NCI-H748 treated with DMSO at 0.1 percent for 48 hours (cell line): ENCODE measurements at places on chromosomes 7 and 10.

DNA sequence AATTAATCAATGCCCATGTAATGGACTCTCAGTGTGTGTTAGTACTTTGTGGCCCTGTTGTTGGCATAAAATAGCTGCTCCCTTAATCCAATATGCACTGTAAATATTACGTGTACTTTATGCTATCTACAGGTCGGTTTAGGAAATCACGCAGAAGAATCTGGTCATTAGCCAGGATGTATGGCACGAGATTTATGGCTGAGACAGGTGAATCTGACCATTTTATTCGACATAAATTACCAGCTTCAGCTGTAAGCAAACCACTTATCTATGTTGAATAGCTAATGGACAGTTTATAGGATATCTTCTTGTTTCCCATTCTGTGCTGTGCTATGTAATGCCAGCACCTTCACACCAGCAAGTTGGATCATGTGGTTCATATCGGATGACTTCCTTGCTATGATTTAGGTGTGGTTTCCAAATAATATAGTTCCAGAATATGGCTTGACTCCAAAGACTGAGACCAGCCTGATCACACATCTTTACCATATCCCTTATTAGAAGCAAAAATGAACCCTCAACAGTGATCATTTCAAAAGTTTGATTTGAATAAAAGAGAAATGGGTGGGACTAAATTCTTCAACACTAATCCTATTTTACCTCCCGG lies 301.4 kb downstream of the AHR start:
- DNase-seq, result peak; percentile 26

DNA sequence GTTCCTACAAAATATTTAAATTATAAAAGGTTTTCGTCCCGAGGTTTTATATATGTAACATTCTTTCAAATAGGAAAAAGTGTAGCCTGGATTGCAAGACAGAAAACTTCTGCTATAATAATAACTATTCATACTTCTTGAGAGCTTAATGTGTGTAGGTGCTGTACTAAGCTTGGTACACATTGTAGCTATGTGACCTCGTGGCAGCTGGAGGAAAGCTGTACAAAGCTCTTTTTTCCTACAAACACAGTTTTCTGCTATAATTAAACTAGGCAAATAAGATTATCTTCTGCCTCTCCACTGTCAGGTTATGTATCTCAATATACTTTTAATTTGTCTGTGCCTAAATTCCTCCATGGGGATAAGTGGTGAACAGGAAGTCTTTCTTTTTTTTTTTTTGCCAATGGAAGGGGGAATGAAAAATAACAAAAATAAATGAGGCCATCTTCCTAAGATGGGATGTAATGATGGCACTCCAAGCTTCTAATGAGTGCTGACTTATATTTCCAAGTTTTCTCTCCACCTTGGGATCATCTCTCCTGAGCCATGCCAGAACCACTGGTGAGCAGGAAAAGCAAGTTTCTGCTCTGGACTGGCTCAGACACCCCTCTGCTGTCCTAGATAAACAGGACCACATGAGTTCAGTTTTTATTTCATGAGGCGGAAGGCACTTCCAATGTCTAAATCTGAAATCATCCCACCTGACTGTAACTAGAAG lies 9.9 kb downstream of the SGMS1 start:
- DNase-seq, result no peak

DNA sequence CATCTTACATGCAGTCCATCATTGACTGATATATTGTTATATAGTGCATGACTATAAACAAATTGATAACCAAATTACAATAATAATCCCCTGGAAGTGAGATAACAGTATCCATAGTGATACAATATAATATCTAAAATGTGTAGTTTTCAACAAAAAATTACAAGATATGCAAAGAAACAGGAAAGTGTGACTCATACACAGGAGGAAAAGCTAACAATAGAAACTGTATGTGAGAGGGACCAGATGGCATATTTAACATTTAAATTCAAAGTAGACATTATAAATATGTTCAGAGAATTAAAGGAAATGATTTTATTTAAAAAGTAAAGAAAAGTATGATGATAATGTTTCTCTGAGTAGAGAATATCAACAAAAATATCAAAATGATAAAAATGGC lies 8.0 kb downstream of the OR9A2 start:
- DNase-seq, result no peak

DNA sequence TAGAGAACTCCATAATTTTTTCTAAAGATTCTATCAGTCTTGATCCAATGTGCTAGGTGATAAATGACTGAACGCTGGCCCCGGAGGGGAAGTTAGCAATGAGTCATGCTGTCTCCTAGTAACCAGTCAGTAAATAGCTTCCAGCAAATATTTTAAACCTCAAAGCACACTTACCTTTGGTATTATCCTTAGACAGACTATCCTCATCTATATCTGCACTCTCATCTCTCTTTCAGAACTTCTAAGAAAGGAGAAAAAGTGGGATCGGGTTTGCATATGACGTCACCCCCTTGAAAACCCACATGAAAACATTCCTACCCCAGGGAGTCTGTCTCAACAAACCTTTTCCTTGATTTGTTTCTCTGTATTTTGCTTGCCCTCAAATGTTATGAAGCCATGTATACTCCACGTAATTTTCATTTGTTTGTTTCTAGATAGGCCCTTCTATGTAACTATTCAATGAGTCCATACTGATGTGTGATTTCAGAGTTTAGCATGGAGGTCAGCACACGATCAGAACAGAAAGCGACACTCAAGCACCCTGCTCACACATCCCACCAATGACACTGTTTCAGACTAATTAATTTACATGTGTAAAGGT lies 174.9 kb upstream of the NRP1 start:
- peak; percentile 83 for DNase-seq

GRCh38 chr10:118926441-118926840 lies 103.1 kb upstream of the NANOS1 start:
- no peak for DNase-seq

DNA sequence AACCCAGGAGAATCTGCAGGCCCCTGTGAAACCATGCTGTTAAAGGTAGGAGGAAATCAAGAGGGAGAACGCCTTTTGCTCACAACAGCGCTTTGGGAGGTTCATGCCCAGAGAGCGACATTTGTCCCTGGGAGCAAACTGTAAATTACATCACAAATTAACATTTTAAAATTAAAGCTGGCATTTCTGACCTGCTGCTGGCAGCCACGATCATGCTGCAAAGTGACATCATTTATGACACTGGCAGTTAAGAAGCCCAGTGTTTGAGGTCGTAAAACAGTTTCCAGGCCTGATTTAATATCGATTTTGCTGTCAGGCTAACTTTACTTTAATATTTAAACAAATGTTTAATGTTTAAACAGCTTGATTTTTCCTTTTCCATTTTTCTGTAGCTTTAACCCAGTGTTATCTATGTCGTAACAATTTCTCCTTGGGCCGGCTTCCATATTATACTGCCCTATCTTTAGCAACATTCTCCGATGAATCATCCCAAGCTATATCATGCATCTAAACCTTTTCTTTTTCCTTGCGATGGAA lies 86.5 kb upstream of the NPVF start:
- DNase-seq, result no peak

- no peak for DNase-seq
Observed at GRCh38 chr10:112286837-112287818, 3.9 kb downstream of the TECTB start.

DNA sequence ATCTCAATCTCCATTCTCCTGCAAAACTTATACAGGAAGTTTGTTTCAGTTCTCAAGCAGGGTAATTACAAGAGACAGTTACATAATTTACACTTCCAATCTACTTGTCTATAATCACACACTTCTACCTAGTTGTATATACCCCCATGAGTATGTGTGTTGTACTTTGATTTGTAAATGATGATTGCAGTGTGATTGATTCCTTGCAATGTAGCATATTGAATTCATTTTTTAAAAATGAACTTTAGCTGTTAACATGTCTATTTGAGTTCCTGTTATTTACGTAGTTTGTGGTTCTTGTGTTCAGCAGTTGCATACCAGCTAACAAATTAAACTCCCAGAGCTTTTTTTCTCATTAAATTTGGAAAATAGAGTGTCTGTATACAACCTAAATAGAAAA lies 102.5 kb upstream of the SAMD8 start:
- no peak for DNase-seq

- DNase-seq, result no peak
Observed at GRCh38 chr7:95636140-95636940, 40.0 kb upstream of the PDK4 start.

- no peak for DNase-seq
Observed at GRCh38 chr10:132593900-132594876, 56.6 kb downstream of the INPP5A start.

- DNase-seq, result no peak
Observed at GRCh38 chr10:71632896-71633600, 86.5 kb downstream of the C10orf105 start.

DNA sequence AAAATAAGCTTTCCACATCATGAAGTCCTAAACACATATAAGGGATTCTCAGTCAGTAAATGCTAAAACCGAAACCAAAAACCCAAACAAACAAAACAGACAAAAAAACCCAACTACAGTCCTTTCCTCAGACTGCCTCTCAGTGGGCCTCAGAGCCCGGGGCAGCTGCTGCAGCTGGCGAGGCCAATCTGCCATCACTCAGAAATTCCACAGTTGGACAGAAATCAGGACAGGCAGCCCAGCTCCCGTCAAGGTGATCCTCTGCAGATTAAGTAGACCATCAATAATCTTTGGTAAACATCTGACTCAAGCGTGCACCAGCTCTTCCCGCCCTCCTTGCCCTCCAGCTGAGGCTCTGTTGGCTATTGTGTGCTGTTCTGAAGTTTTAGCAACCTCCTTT lies 142.2 kb downstream of the ATXN7L1 start:
- no peak for DNase-seq

DNA sequence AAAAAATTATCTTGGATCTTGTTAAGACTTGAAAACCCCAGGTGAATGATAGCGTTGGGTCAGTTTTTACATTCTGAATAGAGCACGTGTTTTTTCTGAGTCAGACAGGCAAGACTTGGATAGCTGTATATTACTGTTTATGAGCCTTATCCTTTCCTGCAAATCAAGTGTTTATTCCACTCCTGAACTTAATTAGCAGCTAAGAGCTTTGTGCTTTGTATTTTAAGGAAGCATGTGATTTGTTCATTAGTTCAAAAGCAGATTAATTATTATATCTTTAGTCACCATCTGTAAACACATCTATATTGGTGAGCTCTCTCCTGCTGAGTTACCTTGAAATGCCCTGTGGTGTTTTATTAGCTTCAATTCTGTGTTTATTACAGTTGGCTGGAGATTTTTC lies 98.6 kb upstream of the PRPS1L1 start:
- DNase-seq, result peak; percentile 42

DNA sequence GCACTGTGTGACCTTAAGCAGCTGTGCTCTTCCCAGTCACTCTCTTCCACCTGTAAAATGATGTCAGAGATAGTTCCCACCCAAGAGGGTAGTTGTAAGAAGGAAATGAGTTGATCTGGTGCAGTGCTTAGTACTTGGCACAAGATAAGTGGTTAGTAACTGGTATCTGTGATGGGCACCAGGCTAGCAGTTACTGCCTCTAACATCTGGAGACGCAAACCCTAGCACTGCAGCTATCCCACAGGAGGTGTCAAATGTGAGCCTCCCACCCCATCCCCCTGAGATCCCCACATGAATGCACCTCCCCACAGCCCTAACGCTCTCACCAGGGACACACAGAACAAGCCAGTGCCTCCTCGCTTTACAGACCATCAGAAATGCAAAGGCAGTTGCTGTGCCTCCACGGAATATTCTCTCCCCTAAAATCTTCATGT lies 72.0 kb downstream of the KCNMA1 start:
- DNase-seq, result no peak

- no peak for DNase-seq
Observed at GRCh38 chr10:1169981-1170866, 114.0 kb downstream of the WDR37 start.

DNA sequence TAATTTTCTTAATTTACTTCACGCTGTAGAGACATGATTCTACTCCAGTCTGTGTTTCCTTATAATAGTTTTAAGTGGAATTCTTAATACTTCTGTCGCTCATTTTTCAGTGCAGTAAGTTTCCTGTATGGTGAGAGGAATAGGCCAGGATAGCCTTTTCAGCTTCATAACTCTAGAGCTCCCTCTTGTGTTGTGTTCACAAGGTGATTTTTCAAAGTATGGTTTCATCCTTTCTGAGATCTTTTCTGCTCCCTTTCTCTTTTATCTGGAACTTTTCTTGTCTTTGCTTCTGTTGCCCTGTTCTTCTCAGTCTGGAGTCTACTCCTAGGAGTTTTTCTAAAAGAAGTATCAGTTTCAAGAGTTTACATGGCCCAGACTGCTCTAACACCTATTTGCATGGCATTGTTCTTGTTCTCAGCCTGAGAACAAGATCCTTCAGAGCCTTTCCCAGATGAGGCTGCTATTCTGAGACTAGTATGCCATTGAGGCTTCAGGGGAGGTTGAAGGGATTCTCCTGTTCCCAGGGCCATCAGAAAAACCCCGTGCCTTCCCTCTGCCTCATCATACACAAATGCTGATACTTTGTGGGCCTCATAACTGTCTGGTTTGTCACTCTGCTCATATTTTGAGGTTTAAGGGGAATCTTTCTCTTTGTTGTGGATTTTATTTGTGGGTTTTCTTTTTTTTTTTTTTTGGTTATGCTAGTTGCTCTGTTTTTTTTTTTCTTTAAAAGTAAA lies 21.8 kb downstream of the NET1 start:
- peak; percentile 16 for DNase-seq

GRCh38 chr7:7177044-7177517 lies 5.3 kb upstream of the C1GALT1 start:
- no peak for DNase-seq

- no peak for DNase-seq
Observed at GRCh38 chr10:87767253-87767652, 50.8 kb downstream of the ATAD1 start.

- DNase-seq, result no peak
Observed at GRCh38 chr10:3853016-3853415, 68.0 kb upstream of the KLF6 start.

- DNase-seq, result no peak
Observed at GRCh38 chr10:17503795-17504194, 49.4 kb upstream of the ST8SIA6 start.

- DNase-seq, result no peak
Observed at GRCh38 chr10:124692100-124692446, 52.1 kb downstream of the FAM53B start.

DNA sequence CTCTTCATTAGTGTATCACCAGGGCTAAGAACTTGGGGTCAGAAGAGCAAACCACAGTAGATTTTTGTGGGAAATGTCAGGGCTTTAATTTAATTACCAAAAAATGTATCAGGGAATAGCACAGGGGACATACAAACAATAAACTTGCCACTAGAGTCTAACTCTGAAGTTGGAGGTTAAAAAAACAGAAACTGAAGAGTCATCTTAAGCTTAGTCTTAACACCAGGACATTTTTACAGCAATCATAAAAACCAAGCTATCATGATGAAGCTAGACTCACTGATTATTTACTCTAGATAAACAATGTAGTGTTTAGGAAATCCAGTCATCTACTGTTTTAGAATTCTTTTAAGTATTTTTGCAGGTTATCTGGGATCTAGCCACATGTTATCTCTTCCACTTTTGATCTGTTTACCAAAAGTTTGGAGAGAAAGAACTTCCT lies 48.4 kb upstream of the GLI3 start:
- no peak for DNase-seq
